Stimulated activated CD8-positive, alpha-beta memory T cell treated with anti-CD3 and anti-CD28 coated beads, Interleukin-12 subunit alpha, Interleukin-12 subunit beta, amount 100 ng/mL, for 4 hours (primary cell): ENCODE measurements at places on chromosomes 7 and 10.

GRCh38 chr10:121352231-121352855 is 245.9 kb downstream of the FGFR2 start:
- DNase-seq: no peak

DNA sequence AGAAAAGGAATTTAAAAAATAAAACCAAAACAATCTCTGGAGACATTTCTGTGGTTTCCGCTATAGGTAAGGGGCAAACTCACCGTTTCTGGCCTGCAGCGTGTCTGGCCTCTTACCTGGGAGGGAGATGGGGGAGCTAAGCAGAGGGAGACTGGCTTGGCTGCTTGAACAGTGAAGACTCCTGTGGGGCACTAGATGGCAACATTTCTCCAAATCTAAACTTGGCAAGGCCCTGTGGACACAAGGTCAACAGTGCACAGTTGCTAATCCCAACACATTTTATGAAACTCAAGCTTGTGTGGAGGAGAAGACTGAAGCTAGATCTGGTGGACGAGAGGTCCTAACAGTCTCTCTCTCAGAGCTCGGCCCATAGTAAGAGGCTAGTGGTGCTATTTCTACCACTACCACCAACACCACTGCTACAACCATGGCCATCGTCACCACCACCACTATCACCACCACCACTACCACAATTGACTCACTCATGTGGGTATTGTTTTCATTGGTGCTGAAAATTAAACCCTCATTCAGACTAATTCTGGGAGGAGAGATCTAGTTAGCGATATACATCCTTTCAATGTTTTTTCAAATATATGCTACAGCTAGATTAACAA is 28.4 kb upstream of the CDHR3 start:
- DNase-seq: no peak

GRCh38 chr10:92822060-92822634 is 26.2 kb upstream of the EXOC6 start:
- no peak for DNase-seq

- peak; percentile 38 for DNase-seq
These were observed 102.7 kb downstream of the CUBN start for GRCh38 chr10:17026686-17027485.

- no peak for DNase-seq
These were observed 23.4 kb downstream of the CFAP43 start for GRCh38 chr10:104208730-104209129.

DNA sequence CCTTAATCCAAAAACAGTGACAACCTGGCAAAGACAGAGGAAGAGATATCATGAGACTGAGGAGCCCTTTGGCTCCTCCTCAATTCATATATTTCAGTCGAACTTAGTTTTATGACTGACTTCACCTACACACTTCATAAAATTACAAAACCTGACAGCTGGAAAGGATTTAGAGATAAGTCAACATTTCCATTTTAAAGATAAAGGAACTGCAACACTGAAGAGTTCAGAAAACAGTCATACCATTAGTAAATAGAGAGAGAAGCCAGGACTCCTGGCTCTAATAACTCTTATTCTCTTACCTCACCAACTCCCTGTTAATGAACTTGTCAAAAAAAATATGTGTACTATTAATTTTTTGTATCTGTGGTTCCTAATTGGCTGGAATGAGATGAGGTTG is 141.0 kb upstream of the COL1A2 start:
- DNase-seq: no peak

GRCh38 chr7:55570218-55570873 is 2.0 kb downstream of the VOPP1 start:
- DNase-seq: no peak

GRCh38 chr10:100184840-100185239 is 989 bp downstream of the ERLIN1 start:
- DNase-seq: no peak

- no peak for DNase-seq
These were observed 56.7 kb downstream of the CAMK2B start for GRCh38 chr7:44268671-44269070.

- DNase-seq: no peak
These were observed 159.5 kb downstream of the PPP1R9A start for GRCh38 chr7:95066737-95067530.

GRCh38 chr7:142885311-142886230 is at the start of gene TRPV6:
TSS of gene TRPV6 (minus strand) at chr7:142885745.
- DNase-seq: no peak

- no peak for DNase-seq
These were observed 64.4 kb upstream of the ITGA8 start for GRCh38 chr10:15783941-15784636.

- DNase-seq: no peak
These were observed 72.9 kb downstream of the GNAI1 start for GRCh38 chr7:80207501-80207900.

GRCh38 chr7:154896076-154896475 is 106.8 kb downstream of the PAXIP1 start:
- no peak for DNase-seq

- peak; percentile 60 for DNase-seq
These were observed 29.8 kb downstream of the ADAP1 start for GRCh38 chr7:924541-925231.

DNA sequence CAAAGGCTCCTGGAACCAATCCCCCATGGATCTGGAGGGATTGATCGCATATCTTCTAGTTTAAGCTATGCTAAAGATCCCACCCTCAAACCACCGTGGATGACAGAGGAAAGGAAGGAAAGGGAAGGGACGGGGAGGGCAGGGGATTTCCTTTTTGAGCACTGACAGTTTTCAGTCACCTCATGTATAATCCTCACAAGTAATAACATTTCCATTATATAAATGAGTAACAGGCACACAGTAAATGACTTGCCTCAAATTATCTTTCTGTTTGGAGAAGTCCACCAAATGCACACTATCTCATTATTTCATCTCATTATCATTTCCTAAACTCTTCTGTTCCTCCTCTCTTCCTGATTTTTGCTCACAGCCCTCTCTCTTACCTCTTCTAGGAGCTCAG is 127.1 kb upstream of the AOAH start:
- no peak for DNase-seq

GRCh38 chr10:110893559-110894179 is 21.9 kb downstream of the PDCD4 start:
- no peak for DNase-seq

GRCh38 chr10:15703944-15704580 is 15.7 kb downstream of the ITGA8 start:
- DNase-seq: no peak

DNA sequence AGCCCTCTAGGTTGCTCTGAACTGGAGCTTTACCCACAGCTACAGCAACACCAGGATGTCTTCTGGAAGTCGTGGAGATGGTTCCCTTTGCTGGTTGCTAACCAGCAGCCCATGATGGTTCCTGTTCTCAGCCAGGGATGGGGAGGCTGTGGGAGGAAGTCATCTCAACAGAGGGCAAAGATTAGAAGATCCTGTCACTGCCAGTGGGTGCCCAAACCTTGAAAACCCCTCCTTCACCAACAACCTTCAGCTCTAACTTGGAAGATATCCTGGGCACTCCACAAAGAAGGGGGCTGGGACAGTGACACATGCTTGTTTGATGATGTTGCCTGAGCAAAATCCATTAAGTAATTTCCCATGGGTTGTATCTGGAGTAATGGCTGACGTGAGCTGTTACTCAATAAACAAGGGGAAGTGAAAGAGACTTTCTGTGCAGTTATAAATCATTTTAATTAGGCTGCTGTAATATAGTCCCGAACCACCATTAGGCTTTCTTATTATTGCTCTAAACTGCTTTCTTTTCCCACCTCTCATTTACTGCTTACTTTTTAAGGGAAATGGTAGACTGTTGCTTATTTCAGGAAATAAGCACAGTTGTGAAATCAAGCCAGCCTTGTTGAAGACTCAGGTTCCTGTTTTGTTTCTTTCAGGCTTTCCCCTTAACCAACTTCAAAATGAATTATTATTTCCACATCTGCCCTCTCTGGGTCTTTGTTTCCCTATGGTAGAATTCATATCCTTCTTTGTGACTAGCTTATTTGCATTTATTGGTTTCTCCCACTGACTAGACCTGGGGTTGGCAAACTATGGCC is 124.8 kb downstream of the PPP1R17 start:
- DNase-seq: no peak

- no peak for DNase-seq
These were observed 194.3 kb downstream of the ZMYND11 start for GRCh38 chr10:329361-330099.

DNA sequence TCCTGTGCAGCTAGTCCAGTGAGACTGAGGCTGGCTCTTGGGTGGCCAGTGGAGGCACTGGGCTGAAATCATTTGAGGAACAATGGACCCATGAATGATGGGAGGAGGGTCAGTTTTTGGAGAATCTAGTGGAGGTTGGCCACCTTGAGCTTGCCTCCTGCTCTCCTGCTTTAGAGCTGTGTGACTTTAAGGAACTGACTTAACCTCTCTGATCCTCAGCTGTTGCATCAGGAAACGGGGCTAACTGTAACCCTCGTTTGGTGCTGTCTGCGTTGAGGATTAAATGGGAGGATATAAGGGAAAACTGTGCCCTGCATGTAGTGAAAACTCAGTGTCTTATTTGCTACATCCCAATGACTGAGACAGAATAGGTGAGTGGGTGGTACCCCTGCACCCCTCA is 115.4 kb upstream of the PPIF start:
- DNase-seq: no peak

- DNase-seq: no peak
These were observed 260.5 kb downstream of the GPAM start for GRCh38 chr10:111923032-111923431.

GRCh38 chr7:3206101-3206500 is 95.0 kb upstream of the SDK1 start:
- no peak for DNase-seq

DNA sequence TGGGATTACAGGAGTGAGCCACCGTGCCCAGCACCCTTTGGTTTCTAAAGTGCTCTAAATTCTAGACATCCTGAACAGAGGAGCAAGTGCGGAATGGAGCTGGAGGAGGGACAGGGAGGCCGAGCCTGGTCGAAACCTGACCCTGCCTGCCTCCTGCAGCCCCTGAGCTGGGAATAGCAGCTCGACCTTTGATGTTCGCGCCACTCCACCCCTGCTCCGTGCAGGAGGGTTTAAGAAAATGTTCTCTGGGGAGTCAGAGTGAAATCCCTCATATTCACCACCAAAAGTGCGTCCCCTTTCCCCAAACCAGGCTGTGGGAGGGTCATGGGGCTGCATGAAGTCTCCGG is 1.8 kb downstream of the PGAM2 start:
- no peak for DNase-seq

DNA sequence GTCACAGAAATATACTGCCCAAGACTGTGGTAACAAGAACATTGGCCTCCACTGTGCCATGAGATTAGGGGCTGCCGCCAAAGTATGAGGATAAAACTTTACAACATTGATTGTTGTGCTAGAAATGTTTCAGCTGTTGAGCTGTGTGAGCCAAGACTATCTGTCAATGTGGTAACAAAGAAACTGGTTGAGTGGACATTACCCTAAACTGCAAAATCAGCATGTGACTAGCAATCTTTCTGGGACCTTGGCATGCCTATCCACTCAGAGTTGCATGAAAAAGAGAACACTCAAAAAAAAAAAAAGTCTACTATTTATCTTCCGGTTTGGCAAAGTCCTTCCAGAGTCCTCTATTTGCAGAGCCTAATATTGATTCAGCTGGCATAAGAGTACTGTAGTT is 605.6 kb upstream of the CNTNAP2 start:
- DNase-seq: no peak

- DNase-seq: no peak
These were observed 155.2 kb upstream of the BMPER start for GRCh38 chr7:33750177-33750576.

DNA sequence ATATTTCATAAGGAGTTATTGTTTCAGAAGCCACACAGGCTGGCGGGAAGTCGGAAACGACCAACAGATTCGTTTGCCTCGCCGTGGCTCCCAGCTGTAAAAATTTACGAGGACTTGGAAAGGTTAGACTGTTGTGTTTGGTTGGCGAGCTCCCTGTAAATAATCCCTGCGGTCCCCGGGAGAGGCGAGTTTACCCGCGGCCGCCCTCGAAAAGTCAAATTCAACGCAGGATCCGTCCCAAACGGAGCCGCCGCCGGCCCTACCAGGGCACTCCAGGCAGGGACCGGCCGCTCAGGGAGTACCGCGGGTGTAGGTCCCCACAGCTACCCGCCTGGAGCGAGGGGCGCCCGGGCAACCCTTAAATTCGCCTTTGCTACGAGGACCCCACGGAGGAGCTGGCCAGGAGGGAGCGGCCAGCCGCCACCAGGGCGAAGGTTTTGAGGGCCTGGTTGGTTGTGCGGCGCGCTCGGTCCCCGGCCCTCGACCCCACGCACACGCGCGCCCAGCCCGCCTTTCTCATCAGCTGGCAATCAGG is 726 bp upstream of the HOXA9 start:
- DNase-seq: no peak

DNA sequence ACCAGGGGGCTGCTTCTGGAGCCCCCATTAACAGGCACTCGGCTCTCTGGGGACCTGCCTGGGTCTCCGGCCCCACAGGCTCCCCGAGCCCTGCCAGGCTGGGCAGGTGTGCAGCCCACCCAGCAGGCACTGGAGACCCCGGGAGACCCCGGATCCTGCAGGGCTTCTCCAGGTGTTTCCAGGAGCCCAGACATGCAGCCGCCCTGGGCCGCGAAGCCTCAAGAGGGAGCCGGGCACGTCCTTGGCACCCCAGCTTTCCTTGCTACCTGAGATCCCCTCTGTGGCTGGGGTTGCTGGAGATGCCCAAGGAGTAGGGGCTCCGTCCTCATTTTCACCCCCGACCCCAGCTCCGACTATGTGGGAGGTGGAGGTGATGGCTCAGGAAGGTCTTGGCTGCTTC is 7.7 kb upstream of the AMZ1 start:
- DNase-seq: no peak

DNA sequence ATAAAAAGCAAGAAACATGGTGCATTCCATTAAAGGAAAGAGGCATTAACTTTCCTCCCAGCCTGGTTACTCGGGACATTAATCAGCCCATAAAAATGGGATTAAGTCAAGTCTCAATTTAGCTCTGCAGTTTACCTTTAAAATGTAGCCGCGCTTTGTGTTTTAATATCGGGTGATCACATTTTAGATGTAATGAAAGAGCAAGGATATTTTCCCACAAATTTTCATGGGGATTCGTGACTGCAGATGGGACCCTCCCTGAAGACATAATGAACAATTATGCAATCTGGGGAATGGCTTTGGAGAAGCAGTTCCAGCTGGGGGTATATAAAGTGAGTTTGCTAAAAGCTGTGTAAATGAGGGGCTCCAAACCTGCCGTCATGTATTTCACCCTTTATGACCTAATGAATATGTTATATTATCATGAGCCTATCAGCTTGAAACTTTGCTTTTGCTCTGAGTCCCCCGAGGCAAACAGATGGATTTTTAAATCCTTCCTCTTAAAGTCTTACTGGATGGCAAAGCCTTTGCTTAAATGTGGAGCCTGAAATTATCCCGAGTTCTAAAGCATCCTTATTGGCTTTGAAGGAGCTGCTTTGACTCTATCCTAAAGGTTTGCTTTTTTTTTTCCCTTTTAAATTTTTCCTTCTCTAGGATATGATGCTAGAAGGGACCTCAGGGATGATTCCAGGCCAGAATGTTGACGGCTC is 31.8 kb downstream of the BAMBI start:
- DNase-seq: no peak

GRCh38 chr10:123678376-123678775 is 12.2 kb downstream of the GPR26 start:
- DNase-seq: no peak

- no peak for DNase-seq
These were observed 1.4 kb downstream of the EPHB4 start for GRCh38 chr7:100825751-100826513.

- no peak for DNase-seq
These were observed 113.8 kb downstream of the EPDR1 start for GRCh38 chr7:38034062-38034908.
